ENCODE measurements at places on chromosomes 7 and 10.

- DNase-seq = no peak
Measured at GRCh38 chr7:103666326-103666725, 220.3 kb upstream of the SLC26A5 start.

- no peak for DNase-seq
Measured at GRCh38 chr10:35219292-35219691, 92.6 kb downstream of the CREM start.

DNA sequence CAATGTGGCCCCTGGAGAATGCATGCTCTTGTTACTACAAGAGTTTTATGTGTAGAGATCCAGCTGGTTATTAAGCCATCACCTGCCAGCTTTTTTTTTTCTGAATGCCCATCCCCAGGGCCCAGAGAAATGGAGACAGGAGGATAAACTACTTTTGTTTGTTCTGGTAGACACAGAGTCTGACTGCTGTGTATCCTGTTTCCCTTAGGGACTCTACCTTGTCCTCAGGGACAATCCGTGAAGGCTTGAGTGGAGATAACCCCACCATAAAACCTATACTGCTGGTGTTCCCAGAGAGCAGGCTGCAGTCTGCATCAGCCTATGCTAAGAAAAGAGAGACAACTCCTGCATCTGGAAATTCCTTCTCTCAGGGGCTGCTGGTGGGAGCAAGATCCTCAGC lies at the start of gene OR2A5:
Gene OR2A5, plus strand, starts transcription at position 301 of the 400 bp plus-strand sequence. CDS start 1,454 bp downstream, outside the sequence.
- DNase-seq = no peak

DNA sequence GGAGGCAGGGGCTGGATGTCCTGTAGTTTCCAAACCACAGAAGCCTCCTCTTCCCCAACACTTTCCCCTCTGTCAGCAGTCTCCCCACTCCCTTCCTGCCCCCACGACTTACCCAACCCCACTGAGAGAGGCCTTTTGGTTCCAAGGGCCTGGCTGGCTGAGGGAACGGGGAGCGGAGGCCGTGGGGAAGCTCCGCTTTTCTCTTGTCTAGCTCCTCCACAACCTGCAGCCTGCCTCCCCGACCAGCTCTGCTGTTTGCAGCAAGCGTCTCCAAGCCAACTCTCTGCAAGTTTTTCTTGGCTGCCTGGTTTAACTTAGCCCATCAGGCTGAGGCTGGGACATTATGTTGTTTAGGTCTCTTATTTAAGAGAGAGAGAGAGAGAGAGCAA lies 126.8 kb downstream of the NEURL1 start:
- no peak for DNase-seq

- DNase-seq = no peak
Measured at GRCh38 chr10:123021517-123021916, 12.7 kb downstream of the ACADSB start.

GRCh38 chr7:1938788-1939433 lies 268.8 kb downstream of the ELFN1 start:
- no peak for DNase-seq

DNA sequence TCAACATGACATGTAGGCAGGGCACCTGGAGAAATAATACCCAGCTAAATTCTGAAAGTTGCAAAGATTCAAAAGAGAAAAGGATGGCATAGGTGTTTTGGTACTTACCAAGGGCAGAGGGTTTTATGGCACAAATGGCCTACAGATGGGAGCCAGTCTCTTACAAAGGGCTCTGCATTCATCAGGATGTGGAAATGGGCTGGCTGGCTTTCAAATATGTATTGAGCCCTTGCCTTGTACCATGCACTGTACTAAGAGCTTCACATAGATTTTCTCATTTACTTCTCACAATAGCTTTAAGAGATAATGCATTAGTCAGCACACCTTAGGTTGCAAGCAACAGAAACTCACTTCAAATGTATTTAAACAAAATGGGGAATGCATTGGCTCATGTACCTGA lies 327.1 kb downstream of the BICC1 start:
- no peak for DNase-seq

DNA sequence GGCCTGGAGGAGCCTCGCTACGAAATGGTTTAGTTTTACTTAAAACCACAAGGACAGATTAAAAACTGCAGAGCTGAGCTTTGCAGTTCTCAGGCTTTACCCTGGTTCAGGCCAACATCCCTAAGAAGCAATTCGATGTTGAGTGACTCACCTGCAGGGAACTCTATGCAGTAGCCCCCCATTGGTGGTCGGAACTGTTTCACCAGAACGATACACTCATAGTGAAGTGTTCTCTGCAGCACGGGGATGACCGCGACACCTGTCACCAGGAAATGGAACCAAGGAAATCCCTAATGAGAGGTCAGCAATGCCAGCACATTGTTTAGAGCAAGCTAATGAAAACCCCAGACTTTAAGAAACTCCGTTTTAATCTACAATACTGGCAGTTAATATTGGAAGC lies 18.0 kb downstream of the NUDT5 start:
- no peak for DNase-seq

DNA sequence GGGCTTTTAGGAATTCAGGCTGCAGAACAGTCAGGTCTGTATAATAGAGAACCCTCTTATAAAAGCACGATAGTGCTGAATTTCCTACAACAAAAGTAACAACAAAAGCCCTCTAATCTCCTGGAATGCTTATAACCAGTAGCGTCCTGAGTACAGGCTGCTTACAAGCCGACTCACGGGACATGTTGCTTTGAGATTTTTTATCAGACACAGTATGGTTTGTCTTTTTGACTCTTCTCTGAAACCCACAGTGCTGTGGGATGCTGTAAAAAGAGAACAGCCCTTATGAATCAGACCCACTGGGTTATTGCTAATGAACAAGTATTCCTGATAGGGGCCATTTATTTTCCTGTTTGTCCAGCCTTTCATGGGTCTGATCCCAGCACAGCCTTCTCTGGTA lies 59.4 kb downstream of the PLPP4 start:
- no peak for DNase-seq

- DNase-seq = no peak
Measured at GRCh38 chr7:130273933-130274255, 7.2 kb downstream of the CPA2 start.

GRCh38 chr10:7417807-7418206 lies 7.0 kb upstream of the SFMBT2 start:
- no peak for DNase-seq

- no peak for DNase-seq
Measured at GRCh38 chr7:18520450-18521235, 25.1 kb downstream of the HDAC9 start.

DNA sequence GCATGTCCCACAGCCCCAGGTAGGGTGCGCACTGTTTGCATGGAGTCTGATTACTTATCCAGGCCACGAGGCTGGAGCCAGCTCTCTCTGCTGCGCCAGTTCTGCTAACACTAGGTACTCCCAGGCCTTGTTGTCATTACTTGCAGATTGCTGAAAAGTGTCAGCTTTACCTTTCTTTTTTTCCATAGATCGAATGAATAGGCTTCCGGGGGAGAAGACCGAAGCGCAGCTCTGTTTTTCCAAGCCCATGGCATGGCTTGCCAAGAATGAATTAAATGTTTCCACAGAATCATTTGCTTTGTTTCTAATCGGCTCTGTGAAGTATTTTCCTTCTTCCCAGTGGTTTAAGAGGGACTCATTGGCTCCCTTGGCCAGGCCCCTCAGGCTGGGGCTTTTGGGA lies 285.8 kb downstream of the BMPER start:
- DNase-seq = no peak
